ENCODE measurements at places on chromosomes 16 and 17. TPM values are rescaled to one million over a fixed set of nuclear protein-coding genes. Genes with fewer than 3 reads are reported as not detected.

CHTF18 gene
- 16.5 TPM for total RNA-seq

STX1B gene
- 0.64 TPM for total RNA-seq

EXOC7 gene
- total RNA-seq: 109 TPM

CEMP1 gene
- 2.1 TPM for total RNA-seq

ENO3 gene
- 3.3 TPM for total RNA-seq

PRDM7 gene
- total RNA-seq: not detected

SOST gene
- not detected for total RNA-seq

BCAR1 gene
- total RNA-seq: 51.3 TPM

VKORC1 gene
- 74.3 TPM for total RNA-seq

PTGES3L gene
- 1.8 TPM for total RNA-seq

CACNG1 gene
- total RNA-seq: not detected

OGFOD1 gene
- total RNA-seq: 32.4 TPM

MLLT6 gene
- total RNA-seq: 70.1 TPM

CSH1 gene
- total RNA-seq: not detected

NEUROD2 gene
- not detected for total RNA-seq

GRCh38 chr16:72425571-72426341 is 253.8 kb upstream of the PMFBP1 start:
- no peak for DNase-seq

DNA sequence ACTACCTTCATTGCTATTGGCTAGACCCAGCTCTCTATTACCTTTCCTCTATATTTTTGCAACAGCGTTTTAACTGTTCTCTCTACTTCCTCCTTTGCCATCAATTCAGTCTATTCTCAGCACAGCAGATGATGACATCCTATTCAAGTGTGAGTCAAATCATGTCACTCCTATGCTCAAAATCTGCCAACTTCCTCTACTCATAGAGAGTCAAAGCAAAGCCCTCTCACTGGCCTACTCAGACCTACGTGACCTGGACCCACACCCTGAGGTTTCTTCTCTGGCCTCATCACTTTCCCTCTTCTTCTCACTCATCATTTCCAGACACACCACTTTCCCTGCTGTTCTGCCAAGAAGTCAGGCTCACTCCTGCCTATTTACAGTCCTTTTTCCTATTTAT is 289.0 kb upstream of the AXIN2 start:
- DNase-seq: no peak

- DNase-seq: no peak
Observed at GRCh38 chr17:16516594-16517051, 24.6 kb upstream of the LRRC75A start.

GRCh38 chr16:87860553-87861299 is 8.6 kb downstream of the SLC7A5 start:
- no peak for DNase-seq

GRCh38 chr16:63907251-63907650 is 1214.6 kb downstream of the CDH11 start:
- DNase-seq: no peak

- DNase-seq: no peak
Observed at GRCh38 chr17:78498848-78499247, 78.3 kb downstream of the DNAH17 start.

DNA sequence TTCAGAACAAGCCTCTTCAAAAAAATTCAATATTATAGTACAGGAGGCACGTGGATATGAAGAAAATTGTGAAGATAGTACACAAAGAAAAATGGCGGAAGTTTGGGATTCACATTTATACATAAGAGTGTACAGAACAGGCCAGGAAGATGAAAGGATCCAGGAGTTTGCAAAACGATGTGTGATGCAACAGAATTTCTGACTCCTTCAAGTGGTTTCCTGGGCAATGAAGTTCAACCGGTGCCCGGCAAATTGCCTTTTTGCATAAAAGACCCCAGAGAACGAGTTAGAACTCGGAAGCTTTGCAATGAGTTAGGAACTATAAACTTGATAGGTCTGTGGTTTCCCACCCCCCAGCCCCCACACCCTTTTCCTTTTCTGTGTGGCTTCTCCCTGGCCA is 189.1 kb downstream of the SALL1 start:
- DNase-seq: no peak

DNA sequence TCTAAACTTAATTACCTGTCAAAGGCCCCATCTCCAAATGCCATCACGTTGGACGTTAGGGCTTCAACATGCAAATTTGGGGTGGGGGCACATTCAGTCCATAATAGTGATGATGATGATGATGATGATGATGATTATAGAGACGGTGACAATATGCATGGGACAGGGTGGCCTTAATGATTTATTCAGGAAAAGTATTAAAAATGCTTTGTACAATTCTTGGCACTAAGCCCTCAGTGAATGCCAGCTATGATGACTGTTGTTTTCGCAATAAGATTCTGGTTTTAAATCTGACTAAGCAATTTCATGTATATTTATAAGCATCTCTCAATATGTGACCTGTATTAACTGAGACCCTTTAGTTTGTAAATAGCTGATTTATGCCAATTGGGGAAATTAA is 106.3 kb downstream of the C16orf95 start:
- DNase-seq: peak; percentile 50

- no peak for DNase-seq
Observed at GRCh38 chr17:69764146-69764545, 310.9 kb upstream of the KCNJ16 start.

DNA sequence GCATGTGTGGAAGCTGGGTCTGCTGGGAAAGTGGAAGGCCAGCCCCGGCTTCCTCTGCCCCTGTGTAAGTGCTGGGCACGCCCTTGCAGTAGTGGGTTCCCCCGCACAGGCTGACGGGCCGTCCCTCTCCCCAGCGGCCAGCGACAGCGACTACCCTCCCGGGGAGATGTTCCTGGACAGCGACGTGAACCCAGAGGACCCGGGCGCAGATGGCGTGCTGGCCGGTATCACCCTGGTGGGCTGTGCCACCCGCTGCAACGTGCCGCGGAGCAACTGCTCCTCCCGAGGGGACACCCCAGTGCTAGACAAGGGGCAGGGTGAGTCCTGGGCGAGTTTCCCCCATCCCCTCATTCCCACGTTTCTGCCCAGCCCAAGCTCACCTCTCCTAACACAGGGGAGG is 5.5 kb downstream of the NME3 start:
- no peak for DNase-seq

DNA sequence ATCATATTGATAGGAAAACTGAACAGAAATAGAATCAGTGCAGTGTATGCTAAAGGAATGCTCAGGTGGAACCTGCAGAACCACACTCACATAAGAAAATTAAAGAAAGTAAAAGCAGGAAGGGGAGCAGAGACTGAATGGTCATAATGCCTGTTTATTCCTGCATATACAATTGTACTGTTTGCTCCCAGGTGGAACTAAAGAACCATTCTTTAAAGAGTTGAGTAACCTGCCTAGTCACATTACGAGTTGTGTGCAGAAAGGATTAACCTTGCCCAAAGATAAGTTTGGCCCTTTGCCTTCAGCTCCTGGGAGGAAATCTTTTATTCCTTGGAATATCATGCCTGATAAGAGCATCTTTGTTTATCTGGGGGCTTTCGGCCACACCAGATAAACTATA is 434.7 kb downstream of the KIF2B start:
- DNase-seq: no peak

- no peak for DNase-seq
Observed at GRCh38 chr17:20123209-20123608, 114.0 kb downstream of the SPECC1 start.

DNA sequence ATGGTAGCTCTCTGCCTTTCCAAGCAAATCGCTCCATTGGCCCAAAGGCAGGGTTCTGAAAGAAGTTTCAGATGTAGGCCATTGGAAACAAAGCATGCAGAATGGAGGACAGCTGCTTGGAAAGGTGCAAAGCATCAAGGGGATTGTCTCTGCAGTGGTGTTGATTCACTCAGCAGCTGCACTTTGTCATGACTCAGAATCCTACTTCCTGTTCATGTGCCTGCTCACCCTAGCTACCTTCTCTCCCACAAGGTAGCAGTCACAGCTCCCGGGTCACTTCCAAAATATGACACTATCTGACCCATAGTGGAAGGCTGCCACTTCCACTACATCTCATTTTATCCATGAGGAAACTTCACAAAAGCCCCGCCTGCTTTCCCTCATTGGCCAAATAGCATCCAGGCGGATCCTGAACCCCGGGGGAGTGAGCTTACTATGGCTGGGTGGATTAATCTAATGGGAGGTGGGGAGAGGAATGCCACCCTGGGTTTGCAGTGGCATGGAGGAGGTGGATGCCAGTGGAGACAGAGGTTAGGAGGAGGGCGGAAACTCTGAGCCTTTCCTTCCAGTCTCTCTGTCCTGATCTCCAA is 74.7 kb upstream of the NKD1 start:
- no peak for DNase-seq

DNA sequence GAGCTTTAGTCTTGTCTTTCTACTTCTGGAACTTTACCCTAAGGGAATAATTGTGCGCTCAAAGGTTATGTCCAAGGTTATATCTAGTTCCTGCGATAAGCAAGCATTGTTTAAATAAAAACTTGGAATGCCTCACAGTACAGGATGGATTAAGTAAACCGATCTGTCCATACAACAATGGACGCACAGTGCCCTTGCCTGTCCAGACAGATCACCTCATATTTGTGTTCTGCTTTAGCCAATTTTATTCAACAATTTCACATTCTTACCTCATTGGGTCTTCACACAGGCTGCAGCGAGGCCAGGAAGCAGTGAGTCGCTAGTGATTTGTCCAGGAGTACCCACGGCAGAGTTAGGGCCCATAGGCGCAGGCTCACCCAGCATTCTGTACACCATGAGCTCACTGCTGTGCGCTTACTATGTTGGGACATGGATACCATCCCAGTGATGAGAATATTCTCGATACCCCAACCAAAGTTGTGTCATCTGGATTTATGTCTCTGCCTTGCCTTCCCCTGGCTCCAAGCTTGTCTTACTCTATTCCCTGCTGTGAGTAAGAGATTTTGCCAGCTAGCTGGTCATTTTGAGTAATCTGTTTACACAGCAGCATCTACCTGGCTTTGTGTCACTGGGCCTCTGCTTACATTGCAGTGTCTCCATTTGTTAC is 39.8 kb downstream of the USP43 start:
- DNase-seq: peak; percentile 6

- peak; percentile 78 for DNase-seq
Observed at GRCh38 chr17:64306850-64307463, 43.9 kb upstream of the TEX2 start.

DNA sequence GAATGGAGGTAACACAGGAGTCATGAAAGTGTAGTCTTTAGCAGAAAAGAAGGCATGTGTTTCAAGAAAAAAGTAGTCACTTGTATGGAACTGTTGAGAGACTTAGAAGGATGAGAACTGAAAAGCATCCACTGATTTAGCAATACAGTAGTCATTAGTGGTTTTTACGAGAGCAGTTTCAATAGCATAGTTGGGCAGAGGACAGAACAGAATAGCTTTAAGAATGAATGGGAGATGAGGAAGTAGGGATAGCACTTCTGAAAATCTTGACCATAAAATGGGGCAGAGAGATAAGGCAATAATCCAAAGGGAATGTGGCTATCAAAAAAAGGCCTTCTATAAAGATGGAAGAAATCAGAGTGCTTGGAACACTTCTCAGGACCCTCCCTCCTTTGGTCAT is 64.8 kb upstream of the C17orf78 start:
- DNase-seq: no peak

- no peak for DNase-seq
Observed at GRCh38 chr16:27333104-27333503, 19.3 kb downstream of the IL4R start.

DNA sequence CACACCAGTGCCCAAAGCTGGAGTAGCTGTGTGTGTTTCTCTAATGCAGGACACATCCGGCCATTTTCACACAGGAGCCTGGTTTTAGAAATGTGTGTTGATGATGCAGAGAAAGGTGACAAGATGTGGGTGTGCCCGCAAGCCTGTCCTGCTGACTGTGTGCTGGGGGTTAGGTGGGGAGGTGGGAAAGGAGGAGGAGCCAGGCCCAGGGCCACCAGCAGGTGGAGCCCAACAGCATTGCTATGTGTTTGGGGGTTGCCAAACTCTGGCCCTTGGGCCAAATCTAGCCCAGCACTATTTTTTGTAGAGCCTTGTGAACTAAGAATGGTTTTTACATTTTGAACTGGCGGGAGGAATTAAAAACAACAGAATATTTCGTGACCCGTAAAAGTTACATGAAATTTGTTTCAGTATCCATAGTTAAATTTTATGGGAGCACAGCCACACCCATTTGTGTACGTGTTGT is 61.7 kb upstream of the LGALS9 start:
- DNase-seq: peak; percentile 37

GRCh38 chr17:7219812-7220592 is at the start of the genes ACADVL and DLG4:
TSS of gene ACADVL (plus strand) at chr17:7219938. CDS start at chr17:7219985, 47 bp downstream.
TSS of gene DLG4 (minus strand) at chr17:7219836.
- DNase-seq: peak; percentile 92

- no peak for DNase-seq
Observed at GRCh38 chr16:9415545-9415944, 324.1 kb downstream of the HAPSTR1 start.

- peak; percentile 94 for DNase-seq
Observed at GRCh38 chr17:42554250-42555121, 1.8 kb downstream of the HSD17B1 start.

DNA sequence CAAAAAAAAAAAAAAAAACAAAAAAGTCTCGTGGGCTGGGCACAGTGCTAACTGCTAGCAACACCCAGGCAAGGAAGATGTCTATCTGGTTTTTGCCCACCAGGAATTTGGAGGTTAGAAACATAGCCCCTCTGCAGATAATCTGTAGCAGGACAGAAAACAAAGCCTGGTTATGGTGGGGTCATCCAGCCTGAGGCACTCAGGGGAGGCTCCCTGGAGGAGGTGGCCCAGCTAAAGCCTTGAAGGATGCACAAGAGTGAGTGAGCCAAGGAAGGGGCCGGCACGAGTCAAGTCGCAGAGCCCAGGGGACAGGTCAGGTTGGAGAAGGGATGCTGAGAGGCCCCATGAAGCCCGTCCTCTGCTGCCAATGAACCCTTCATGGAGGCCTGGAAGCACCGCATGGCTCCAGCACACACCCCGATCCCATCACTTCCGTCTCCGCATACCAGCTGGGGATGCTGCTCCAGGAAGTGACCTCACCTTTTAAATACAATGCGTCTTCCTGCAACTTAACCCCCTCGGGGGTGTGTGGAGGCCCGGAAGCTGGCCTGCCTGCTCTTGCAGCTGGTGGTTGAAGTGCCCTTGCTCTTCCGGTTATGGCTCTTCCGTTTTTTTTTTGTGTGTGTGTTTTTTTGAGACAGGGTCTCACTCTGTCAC is 86.5 kb downstream of the ENGASE start:
- DNase-seq: peak; percentile 31

- DNase-seq: no peak
Observed at GRCh38 chr17:43856141-43856540, 9.2 kb downstream of the CD300LG start.

Data from lung (tissue), 17 donors.